Activated CD4-positive, alpha-beta T cell treated with anti-CD3 and anti-CD28 coated beads, Interleukin-2, amount 50 U/mL, for 1 hour (primary cell): ENCODE measurements at places on chromosomes 3 and 15.
A peak's percentile ranks its signal among the peaks of the same experiment; 100 is the strongest.

GRCh38 chr3:195248281-195248680 is 22.7 kb downstream of the XXYLT1 start:
- no peak for DNase-seq

DNA sequence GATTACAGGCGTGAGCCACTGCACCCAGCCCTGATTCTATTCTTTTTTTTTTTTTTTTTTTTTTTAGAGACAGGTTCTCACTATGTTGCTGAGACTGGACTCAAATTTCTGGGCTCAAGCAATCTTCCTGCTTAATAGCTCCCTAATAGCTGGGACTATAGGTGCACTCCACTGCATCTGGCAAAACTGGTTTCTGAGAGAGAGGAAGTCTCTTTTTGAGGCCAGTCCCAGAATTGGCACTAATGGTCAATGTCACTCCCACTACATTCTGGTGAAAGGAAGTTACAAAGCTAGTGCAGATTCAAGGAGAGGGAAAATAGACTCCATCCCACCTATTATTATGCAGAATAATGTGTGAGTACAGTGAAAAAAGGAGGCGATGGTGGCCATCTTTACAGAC is 5.8 kb upstream of the TGFBR2 start:
- DNase-seq, result no peak

- no peak for DNase-seq
These were observed 102.1 kb upstream of the CHRM5 start for GRCh38 chr15:33866101-33866737.

DNA sequence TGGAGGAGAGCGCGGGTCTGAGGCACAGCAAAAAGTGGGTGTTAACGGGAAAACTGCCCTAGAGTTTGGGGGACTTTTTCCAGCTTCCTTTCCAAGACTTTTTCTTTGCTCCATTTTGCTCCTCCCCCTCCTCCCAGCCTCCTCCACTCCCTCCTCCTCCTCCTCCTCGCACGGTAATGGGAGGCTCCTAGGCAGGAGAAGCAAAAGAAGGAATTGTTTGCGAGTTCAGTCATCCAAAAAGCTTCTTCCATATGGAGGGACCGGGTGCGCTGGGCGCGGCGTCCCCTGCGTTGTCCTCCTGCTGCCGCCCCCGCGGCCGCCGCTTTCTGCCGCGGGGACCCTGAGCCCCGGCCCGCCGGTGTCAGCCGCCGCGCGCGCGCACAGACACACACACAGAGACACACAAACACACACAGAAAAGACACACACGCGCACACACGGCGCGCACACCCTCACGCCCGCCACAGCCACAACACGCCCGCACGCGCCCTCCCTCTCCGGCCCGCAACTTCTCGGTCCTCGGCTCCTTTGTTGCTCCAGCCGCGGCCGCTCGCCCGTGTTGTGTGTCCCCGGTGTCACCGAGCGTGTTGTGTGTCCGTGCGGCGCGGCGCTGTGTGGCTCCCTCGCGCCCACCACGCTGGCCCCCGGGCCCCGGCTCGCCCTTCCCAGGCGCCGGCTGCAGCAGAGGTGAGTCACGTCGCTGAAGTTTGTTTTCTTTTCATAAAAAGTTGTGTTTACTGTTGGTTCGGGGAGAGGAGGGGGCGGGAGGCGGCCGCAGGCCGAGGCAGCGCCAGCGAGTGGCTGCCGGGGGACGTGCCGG is at the start of gene BOC:
Gene BOC (plus strand): TSS at position 228 of the 820 bp plus-strand sequence. CDS start 38,246 bp downstream, outside the sequence.
- no peak for DNase-seq

GRCh38 chr15:96358821-96359615 is 28.5 kb downstream of the NR2F2 start:
- DNase-seq, result no peak

- DNase-seq, result no peak
These were observed 38.7 kb downstream of the ANP32A start for GRCh38 chr15:68781766-68782588.

GRCh38 chr3:184765730-184766074 is 46.3 kb upstream of the VPS8 start:
- no peak for DNase-seq

GRCh38 chr3:17800232-17800631 is 57.8 kb upstream of the TBC1D5 start:
- no peak for DNase-seq

DNA sequence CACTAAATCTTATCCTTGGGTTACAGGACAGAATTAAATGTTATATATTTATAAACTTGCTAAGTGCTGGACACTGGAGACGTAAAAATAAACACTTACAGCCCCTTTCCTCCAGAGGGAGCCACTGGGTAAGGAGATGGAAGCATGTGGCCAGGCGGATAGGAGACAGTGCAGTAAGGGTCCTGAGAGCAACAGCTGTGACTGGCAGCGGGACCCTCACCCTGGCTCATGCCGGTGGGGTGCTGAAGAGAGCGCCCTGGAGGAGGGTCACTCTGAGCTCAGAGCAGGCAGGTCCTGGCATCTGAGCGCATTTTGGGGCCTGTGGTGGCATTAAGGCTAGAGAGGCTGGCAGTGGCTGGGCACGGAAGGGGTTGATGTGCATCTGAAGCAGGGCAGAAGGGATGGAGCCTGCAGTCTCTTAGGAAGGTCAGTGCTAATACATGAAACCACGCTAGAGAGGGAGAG is 16.0 kb downstream of the SEC61A1 start:
- DNase-seq, result no peak

- DNase-seq, result no peak
These were observed 1.2 kb downstream of the MB21D2 start for GRCh38 chr3:192916371-192917027.

DNA sequence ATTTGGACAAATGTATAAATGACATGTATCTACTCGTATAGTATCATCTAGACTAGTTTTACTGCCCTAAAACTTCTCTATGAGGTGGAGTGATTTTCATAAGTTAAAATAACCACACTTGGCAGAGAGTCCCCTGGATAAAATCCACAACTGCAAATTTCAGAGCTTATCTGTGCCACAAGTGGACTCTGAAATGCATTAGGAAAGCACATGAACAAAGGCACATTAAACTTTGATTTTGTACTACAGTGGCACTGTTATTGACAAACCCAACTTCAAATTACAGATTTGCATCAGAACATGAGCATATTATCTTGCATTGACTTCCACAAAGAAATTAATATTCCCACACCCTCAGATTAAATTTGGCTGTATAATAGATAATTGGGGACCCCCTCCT is 58.1 kb upstream of the EIF5A2 start:
- no peak for DNase-seq

DNA sequence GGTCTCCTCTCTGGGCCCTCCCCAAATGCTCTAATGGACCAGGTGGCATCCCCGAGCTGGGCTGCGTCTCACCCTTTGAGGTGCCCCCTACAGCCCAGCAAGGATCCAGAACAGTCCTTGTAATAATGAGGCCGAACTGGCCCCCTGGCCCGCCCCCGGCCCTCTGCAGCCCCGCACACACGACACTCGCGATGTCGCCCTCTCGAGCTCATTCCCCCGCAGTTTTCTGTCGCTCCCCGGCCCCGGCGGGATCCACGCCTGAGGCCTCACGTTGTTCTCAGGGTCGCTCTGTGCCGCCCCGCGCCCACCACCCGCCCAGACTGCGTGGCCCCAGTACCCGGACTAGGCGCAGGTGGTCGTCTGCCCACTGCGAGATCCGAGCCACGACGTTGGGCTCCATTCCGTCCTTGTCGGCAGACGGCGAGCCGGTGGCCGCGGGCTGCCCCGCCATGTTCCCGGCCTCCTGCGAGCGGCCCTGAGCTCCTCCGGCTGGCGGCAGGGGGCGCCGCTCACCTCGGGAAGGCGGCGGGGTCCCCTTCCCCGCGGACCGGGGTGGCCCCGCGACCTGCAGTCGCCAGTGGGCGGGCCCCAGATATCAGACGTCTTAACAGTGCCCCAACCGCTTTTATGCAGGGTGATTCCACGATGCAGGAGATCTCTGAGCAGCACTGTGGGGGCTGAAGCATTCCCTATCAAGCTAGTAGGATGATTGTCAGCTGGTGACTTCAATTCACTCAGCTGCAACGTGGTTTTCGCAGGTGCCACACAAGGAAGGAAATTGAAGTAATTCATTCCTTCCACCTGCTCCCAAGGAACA is at the start of gene C3orf33:
Gene C3orf33 (minus strand): TSS at position 477 of the 817 bp plus-strand sequence. CDS start 26 bp downstream, at position 451.
- DNase-seq, result peak; percentile 70

DNA sequence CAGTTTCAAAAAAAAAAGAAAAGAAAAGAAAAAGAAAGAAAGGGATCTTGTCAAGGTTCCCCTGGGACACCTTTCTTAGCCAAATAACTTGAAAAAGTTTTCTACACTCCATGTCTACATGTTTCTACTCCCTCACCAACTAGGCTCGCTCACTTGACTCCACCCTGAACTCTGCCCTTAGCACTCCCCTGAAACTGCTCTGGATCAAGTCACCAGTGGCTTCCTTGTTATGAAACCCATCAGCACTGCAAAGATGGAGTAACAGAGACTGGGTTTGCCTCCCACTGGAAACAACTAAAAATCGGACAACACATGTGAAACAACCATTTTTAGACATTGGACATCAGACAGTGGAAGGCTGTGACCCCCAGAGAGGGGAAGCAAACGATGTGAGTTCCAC is 36.8 kb downstream of the TMEM40 start:
- no peak for DNase-seq

DNA sequence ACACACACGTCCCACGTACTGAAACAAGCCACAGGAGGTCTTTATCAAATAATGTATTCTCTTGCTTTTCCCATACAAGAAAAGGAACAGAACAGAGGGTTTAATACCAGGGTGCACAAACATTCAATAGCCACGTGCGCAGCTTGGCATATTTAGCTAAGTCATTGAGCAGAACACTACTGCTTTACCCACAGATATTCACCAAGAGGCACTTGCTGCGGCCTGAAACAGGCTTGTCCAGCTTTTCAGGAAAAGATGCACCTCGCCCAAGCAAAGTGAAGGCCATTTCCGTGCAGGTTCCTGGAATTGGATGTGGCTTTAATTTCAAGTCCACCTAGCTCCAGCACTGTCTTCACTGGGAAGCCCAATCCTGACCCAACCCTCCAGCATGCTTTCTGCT is 17.6 kb downstream of the ZDHHC3 start:
- no peak for DNase-seq

DNA sequence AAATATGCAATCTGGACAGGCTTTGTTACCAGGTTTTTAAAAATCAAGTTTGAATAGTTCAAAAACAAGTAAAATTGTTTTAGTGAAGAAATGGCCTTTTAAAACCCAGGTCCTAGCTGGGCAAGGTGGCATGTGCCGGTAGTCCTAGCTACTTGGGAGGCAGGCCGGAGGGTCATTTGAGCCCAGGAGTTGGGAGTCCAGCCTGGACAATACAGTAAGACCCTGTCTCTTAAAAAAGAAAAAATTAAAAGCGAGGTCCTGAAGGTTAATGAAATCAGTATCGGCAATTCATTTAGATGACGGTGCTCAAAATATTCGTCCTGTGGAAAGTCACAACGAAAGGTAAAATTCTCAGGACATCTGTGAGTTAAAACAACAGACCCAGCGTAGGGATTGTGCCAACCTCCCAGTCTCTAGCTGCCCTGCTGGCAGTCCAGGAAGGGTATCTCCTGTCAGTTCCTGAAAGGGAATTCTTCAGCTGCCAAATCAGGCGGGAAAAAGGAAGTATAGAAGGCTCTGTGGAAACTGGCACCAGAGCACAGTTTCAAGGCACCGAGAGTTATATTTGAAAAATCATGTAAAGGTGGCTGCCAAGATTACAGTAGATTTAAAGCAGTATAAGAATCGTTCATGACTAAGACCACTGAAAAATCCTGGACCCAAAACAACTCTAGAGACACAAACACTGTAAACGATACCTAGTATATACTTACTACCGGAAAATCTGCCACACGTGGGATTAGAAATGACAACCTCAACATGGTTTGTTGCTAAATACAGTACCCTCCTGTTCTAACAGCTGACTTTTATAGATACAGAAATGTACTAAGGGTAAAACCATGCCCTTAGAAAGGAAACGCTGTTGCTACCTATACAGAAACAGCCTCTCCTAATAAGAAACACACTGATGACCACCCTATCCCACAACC is 1.2 kb upstream of the ABHD17C start:
- no peak for DNase-seq

DNA sequence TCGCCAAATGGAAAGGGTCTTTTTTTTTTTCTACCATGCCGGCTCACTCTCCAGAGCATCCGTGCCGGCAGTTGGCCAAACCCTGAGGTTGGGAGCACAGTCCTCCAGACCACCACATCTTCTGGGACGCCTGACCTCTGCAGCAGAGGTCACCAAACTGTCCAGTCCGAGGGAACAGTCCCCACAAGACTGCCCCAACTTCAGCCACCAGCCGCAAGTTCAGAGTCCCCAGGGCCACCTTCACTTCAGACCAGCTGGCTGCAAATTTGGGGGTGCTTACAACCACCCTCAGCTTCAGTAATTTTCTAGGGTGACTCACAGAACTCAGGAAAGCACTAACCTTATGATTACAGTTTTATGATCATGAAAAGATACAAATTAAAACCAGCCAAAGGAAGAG is 28.9 kb downstream of the PLA2G4D start:
- no peak for DNase-seq

DNA sequence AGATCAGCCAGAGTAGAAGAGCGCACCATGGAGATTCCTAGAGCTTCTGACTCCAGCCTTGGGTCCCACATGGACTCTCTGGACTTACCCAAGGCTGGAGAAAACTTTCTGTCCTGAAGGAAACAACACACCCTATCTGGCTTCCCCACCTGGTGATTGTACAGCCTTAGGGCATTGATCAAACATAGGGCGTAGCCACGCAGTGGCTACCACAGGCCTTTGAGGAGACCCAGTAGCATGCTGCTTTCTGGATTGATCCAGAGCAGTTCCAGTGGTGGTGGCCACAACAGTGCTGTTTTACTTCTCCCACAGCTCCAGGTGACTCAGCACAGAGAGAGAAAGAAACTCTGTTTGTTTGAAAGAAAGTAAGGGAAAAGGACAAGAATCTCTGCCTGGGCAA is 23.5 kb downstream of the PYDC2 start:
- no peak for DNase-seq

- DNase-seq, result no peak
These were observed 3.2 kb downstream of the RTP3 start for GRCh38 chr3:46500656-46501635.

GRCh38 chr15:84911879-84912660 is 27.6 kb downstream of the SLC28A1 start:
- DNase-seq, result no peak

DNA sequence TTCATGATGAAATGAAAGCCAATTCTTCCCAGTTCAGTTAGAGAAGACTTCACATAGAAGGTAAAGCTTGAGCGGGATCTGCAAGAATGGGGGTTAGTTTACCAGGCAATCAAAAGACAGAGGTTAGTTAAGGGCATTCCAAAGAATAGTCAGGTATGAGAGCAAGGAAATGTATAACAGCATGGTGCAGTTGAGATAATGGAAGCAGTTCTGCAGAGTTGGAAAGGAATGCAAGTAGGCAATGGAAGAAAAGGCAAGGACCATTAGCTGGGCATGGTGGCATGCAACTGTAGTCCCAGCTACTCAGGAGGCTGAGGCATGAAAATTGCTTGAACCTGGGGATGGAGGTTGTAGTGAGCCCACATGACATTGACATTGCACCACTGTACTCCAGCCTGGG is 55.0 kb downstream of the LSAMP start:
- DNase-seq, result no peak

DNA sequence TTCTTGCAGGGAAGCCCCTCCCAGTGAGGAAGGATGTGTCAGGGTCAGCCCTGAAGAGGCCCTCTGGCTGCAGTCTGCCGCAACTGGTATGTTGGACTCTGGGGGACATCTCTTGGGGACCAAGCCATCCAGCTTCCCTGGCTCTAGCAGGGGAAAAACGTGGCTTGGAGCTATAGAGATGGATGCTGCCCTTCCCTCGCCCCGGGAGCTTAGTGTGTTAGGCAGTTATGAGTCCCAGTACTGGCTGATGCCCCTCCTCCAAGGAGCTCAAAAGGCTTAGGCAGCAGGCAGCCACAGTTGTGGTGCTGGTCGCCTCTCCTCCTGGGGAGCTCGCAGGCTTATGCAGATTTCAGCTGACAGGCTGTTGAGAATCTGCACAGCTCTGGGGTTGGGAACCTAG is 353.1 kb upstream of the GBE1 start:
- no peak for DNase-seq
